ENCODE measurements at places on chromosomes 5 and 9.

DNA sequence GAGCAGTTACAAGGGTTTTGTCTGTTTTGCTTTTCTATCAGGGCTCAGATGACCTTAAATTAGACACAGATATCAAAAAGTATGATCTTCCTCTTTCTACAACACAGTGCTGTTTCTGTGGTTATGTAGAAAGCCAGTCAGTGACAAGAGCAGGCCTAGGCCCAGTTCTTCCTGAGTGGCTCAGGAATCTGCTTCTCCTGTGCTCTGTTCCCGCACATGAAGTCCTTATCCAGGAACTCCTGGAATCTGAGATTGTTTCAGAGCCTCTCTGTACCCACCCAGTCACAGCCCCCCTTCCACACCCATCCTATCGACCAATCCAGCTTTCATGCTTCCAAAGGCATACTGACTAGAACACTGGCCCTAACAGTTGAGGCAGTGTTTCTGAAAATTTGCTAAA lies 40.4 kb upstream of the SMU1 start:
- no peak for DNase-seq

DNA sequence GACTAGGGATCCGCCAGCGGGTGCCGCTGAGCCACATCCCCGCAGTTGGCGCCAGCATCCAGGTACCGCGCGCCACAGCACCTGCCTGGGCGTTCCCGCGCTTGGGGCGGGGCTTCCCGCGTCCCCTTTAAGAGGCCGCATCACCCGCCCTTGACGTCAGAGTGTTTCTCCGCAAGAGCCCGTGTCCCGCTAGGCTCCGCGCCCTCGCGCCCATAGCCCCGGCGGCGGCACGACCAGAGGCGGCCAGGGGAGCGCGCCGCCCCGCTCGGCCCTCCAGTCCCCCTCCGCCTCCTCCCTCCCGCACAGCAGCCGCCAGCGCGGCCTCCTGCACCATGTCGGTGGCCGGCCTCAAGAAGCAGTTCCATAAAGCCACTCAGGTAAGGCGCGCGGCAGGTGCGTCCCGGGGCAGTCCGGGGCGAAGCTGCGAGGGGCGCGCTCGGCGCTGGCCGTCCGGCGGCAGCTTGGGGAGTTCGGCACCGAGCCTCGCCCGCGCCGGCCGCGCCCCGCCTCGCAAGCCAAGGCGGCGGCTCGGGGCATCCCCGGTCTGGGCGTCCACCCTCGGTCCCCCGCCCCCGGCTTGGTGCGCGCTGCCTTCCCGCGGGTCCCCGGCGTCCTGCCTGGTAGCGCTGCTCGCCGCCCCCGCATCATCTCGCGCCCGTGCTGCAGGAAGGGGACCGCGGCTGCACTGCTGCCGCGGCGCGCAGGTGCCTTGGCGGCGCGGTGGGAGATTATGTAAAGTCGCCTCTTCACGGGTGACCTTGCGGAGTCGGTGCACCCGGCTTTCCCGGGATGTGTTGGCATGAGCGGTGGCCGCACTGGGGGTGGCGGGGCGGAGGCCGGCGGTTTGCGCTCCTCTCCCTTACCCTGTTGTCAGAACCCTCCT lies at the start of gene SH3GL2:
Gene SH3GL2, plus strand, starts transcription at position 156 of the 883 bp plus-strand sequence.
- DNase-seq, result peak; percentile 34

DNA sequence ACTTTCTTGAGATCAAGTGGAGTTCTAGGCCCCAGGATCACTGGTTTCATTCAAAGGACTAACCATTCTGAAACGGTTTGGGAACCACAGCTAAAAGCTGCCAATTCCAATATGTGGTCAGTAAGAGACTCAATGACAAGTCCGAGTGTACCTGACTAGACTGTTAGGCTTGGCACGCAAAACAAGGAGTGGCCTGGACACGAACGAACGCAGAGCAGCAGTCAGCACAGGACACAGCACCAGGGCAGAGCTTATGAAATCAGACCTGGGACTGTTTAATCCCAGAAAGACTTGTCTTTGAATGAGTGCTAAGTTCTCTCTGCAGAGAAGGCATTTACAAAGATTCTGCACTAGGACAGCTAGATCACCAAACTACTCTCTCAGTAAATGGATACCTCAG lies 213.8 kb downstream of the GAPVD1 start:
- DNase-seq, result no peak

GRCh38 chr5:126015235-126016181 lies 407.7 kb upstream of the GRAMD2B start:
- no peak for DNase-seq

DNA sequence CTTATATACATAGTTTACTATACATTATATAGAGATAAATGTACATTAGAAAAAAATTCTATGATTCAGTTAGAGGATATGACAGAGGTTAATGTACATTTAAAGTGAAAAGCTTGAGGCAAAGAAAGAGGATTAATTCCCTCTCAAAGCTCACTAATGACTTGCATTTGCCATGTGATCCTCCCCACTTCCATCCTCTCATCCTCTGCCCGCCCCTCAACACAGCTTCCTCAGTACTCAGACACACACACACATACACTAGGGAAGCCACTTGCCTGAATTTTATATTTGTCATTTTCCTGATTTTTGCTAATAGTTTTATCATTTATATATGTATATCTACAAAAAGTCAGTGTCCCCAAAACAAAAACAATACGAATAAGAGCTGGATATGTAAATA lies 764.5 kb downstream of the EFNA5 start:
- no peak for DNase-seq

DNA sequence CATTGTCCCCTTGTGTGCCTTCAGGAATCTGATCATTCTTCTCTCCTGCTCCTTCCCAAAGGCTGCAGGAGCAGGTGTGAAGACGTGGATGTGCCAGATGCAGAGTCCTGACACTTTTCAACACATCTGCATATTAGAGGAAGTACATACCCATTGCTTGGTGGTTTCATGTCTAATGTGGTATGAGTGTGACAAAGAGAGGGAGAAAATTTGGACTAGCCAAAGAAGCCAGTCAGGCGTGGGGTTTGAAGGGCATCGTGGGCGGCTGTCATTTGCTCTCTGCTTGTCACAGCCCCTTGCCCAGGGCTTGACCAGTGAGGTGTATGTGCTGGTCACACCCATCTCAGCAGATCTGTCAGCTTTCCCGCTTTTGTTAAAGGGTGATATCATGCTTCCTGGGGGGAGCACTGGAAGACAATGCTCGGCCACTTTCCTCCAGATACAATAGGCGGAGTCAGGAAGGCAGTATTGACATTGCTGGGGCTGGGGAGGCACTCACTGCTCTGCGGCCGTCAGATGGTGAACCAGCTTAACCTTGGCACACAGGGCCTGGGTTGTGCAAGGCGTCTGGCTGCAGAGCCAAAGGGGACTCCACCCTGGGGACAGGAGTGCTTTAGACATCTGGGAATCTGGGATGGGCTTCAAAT lies 8.6 kb downstream of the TEK start:
- no peak for DNase-seq

DNA sequence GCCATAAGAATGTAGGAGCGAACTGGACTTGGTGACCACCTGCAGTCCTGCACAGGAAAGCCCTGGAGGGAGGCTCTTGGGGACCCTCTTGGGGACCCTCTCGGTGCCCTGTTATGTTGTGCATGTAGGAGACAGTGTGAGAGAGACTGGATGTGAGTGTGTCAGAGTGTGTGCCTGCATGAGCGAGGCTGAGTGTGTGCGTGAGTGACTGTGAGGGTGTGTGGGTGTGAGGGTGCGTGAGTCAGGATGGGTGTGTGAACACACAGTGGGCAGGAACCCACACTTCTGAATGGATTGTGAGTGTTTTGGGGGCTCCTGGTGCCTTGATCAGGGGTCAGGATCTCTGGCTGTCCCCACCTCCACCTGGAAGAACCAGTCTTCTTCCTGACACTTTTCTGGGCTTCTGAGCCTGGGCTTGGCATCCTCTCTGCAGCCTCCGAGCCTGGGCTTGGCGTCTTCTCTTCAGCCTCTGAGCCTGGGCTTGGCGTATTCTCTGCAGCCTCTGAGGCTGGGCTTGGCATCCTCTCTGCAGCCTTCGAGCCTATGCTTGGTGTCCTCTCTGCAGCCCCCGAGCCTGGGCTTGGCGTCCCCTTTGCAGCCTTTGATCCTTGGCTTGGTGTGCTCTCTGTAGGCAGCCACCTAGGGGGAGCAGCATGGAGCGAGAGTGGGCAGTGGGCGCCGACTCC lies 25.6 kb upstream of the ANKRD33B start:
- no peak for DNase-seq

GRCh38 chr5:79189439-79190234 lies 46.3 kb upstream of the JMY start:
- DNase-seq, result no peak

- DNase-seq, result no peak
Observed at GRCh38 chr5:88647901-88648300, 235.1 kb downstream of the MEF2C start.

- no peak for DNase-seq
Observed at GRCh38 chr5:94385767-94386166, 232.6 kb downstream of the KIAA0825 start.

DNA sequence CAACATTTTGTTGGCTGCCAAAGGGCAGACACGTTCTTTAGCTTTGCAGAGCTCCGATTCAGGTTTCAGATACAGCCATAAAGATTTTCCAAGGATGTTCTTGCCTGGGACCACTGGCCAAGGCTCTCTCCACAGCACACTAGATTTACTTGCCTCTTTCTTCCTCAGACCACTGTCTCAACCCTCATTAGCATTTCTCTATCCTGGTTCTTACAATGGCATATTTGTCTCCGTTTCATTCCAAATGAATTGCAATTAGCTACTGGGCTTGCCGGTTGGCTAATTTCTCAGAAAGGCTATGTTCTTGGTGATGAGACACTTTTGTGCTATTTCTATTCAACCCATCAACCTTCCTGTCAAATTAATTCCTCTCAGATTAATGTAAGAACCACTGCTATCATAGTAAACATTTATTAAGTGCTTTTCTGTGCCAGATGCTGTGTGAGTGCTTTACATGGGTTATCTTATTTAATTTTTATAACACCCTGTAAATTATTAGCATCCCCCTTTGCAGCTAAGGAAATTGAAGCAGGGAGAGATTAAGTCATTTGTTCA lies 118.4 kb upstream of the NR3C1 start:
- no peak for DNase-seq

GRCh38 chr9:126411948-126412284 lies 85.3 kb downstream of the MVB12B start:
- no peak for DNase-seq

GRCh38 chr9:101054657-101055056 lies 26.1 kb downstream of the PLPPR1 start:
- no peak for DNase-seq

GRCh38 chr5:69024241-69024651 lies 69.6 kb upstream of the SLC30A5 start:
- DNase-seq, result no peak

DNA sequence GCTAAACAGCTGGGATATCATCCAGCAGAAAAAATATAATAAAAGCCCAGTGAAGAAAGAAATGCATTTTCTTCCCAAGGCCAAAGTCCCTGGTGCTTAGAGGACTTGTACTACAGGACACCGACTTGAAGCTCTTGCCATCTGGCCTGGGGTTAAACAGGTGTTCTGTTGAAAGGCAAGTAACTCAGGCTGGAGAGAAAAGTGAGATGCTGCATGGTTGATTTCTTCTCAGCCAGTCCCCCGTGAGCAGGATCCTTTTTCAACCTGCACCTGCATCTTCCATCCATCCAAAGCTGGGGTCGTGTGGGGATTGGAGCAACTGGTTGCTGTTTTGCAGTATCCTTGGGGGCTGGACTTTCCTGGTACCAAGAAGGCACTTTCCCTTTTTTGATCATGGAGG lies 146.1 kb upstream of the RPS23 start:
- peak; percentile 77 for DNase-seq

DNA sequence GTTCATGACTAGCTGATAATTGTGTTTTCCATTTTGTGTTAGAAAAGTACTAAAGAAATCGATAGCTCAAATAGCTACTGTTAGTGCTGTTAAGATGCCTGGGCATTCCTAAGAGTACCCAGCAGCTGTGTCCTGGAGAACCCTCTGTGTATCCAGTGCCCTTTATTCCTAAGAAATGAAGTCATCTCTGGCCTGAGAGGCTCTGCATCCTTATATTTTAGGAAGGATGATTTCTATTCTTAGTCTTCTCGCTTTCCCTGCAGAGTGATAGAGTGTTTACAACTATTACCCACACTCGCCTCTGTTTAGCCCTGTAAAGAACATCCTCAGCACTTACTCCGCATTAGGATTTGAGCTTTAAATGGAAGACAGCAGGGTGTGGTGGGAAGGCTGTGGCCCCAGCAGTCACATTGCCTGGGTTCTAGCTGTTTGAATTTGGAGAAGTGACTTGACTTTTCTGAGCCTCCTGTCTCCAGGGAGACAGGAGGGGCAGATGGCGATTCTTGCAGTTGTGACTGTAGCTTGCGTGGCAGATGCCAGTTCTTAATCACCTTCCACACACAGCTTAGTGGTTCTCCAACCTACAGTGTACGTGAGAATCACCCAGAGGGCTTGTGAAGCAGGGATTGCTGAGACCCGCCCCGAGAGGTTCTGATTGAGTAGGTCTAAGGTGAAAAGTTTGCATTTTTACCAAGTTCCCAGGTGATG lies 177.2 kb upstream of the PITX1 start:
- DNase-seq, result no peak

DNA sequence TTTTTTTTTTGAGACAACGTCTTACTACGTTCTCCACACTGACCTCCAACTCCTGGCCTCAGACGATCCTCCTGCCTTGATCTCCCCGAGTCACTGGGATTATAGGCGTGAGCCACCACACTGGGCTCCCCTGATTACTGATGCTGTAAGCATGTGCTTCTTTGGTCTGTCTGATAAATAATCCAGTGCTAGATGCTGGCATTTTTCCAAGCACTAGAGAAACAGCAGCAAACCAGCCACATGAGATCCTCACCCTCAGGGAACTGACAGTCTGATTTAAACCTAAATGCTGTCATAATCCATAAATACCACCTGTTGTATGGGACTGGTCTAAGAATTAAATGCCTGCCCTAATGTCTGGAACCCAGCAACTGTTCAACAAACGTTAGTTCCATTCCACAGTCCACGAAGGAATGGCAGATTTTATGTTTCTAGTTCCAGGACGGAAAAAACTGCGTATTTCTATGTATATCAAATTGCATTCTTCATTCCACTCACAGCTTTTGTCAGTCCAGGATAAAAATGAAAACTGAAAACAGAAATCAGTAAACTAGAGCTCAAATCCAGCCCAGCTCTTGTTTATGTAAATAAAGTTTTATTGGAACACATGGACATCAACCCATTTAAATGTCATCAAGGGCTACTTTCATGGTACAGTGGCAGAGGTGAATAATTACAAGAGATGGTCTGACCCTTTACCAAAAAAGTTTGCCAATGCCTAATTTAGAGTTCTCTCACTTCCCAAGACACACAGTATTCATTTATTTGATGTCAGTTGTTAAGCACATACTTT lies 20.1 kb downstream of the SLC35D2 start:
- no peak for DNase-seq

DNA sequence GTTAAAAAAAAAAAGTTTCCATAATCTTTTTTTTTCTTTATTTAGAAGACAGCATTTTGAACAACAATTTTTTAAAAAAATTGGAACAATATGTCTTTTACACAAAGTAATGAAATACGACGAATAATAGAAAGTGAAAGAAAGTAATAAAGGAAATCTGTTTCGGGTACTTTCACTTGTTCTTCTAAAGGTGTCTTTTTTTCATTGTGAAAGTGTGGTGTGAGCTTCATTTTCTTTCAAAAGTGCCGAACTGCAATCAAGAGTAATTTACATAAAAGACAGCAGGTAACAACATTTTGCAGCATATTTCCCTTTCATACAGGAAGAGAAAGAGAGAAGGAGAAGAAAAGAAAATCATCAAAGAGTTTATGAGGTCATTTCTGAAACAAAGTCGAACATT lies 159.7 kb upstream of the CDH12 start:
- peak; percentile 34 for DNase-seq
